ENCODE measurements at places on chromosomes 11 and 22.

- DNase-seq: no peak
Observed at GRCh38 chr11:109222761-109223160, 199.2 kb upstream of the C11orf87 start.

- DNase-seq: no peak
Observed at GRCh38 chr11:109993786-109994185, 99.4 kb upstream of the ZC3H12C start.

DNA sequence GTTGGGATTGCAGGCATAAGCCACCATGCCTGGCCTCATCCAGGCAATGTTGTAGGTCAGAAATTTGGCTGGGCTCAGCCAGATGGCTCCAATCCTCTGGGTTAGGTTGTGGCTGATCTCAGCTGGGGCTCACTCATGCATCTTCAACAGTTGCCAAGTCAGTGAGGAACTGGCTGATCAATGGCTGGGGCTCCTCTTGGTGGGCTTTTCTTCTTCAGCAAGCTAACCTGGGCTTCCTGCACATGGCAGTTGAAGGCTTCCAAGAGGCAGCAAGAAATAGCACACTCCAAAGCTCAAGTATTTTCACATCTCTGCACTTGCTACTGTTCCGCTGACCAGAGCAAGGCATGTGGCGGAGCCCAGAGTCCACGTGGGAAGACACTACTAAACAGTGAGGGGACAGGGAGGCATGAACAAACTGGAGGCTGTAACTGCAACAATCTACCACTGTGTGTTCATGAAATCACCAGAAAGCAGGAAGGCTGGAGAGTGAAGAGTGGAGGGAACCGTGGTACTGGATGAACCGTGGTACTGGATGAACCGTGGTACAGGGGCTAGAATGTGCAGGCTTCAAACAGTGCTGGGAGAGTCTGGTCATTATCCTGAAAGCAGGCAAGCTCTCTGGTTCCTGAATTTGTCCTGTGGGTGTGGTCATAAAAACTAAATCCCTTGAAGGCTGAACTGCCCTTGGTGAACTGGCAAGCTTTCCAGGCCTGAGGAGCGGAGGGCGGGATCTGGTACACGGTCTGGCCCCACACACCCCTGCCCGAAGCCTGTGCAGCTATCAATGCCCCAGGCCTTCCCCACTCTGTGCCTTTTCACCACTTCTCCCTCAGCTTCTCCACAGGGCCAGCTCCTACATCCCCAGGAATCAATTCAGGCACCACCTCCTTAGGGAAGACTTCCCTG is 20.2 kb downstream of the CHST1 start:
- DNase-seq: no peak

DNA sequence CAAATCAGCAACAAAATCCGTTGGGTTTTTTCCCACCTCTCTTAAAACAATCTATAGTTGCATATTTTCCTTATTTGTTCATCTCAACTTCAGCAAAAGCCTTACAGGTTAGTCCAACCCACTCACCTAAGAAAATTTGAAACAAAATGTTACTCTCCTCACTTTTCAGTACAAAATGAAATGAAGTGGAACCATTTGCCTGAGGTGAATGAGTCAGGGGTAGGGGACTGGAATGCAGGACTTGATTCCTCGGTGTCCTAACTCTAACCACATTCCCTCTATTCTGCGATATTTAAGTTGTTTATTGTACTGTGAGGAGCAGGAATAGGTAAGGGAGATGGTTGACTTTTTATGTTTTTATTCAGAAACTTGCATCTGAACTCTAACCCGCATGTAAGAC is 16.4 kb downstream of the ATP5MG start:
- no peak for DNase-seq

- DNase-seq: no peak
Observed at GRCh38 chr11:76688146-76688545, 17.6 kb upstream of the LRRC32 start.

- DNase-seq: no peak
Observed at GRCh38 chr11:113670831-113671215, 35.3 kb downstream of the TMPRSS5 start.

DNA sequence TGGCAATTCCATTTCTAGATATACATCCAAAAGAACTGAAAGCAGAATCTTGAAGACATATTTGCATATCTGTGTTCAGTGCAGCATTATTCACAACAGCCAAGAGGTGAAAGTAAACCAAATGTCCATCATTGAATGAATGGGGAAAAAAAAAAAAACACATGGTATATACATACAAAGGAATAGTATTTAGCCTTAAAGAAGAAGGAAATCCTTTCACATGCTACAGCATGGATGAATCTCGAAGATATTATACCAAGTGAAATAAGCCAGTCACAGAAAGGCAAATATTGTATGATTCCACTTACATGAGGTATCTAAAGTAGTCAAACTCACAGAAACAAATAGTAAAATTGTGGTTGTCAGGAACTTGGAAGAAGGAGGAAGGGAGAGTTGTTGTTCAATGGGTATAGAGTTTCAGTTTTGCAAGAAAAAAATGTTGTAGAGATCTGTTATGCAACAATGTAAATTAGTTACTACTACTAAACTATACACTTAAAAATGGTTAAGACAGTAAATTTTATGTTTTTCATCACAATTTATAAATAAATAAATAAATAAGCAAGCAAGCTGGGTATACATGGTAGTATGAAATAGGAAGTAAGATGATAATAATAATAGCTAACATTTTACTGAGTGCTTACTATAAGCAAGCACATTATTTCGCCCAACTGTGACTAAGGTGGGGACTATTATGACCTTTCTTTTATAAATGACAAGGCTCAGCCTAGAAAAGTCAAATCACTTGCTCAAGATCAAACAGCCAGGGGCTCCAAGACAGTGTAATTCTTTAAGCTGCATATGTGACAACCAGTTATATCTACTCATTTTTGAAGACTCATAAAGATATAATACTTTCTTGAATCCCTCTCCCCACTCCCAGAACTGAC is 50.0 kb downstream of the FAM168A start:
- DNase-seq: no peak

DNA sequence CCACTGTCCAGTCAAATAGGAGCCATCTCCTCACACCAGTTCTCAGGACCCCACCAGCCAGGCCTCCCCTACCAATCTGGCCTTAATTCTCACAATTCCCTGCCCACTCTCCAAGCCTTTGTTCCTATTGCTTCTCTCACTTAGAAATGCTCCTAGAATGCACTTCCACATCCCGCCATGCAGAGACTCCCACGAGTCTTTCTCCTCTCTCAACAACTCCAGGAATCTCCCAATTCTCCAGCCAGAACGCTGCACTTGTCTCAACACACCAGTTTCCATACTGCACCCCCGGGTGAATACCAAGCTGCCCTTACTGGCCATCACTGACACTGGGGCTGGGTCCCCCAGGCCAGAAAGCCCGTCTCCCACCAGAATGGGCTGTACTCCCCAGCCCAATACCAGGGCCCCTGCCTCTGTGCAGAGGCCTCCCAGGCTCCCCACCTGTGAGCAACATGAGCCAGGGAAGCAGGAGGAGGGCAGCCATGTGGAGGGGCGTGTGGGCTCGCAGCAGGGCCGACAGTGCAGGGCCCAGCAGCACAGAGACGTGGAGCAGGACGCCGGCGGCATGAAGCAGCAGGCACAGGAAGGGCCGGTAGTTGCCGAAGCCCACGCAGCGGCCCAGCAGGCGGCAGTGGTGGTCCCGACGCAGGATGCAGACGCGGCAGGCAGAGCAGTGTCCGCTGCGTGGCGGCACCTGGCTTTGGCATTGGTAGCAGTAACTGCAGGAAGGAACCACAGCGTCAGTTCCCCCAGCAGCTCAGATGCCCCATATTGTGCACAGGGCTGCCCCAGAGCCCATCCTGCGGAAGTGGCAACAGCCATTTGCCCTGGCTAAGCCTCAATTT is 2.4 kb downstream of the ZDHHC24 start:
- DNase-seq: no peak

DNA sequence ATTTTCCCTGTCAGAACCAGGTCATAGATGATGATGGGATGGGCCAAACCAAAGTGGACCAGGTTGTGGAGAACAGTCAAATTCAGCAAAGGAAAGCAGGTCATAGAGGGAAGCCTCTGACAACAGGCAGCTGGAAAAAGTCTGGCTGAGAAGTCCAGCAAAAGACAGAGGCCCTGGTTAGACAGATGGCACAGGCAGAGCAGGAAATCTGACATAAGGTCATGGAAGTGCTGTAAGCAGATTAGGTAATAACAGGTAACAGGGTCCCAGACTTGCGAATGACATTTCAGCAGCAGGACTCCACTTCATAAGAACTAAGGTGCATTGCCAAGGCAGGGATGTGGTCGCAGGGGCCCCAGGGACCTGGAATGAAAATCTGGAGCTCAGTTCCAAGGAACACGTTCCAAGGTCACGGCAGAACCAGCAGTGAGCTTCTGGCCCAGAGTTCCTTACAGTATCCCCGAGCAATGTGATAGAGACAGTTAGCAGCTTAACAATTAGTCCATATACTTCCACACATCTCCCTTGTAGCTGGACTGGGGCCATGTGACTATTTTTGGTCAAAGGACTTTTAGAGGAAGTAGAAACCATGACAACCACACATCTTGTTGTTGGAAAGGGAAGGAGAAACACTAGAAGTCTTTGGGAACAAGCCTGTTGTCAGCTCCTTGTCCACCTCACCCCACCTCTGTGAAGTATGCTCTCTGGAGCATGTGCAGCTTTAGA is 75.4 kb downstream of the ME3 start:
- no peak for DNase-seq

DNA sequence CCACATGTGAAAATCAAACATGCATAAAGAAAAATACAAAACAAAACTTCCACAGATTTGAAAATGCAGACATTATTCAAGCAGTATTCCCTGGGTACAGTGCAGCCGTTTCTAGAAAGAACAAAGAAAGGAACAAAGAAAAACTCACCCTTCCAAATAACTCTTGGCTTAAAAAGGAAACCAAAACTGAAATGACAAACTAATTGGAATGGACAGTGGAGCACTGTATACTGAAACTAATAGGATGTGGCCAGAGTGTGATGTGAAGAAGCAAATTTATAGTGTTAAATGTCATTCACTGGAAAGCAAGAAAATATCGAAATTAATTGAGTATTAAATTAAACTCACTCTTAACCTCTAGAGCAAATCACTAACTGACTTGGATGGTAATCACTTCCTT is 55.4 kb downstream of the QSER1 start:
- DNase-seq: no peak

- DNase-seq: no peak
Observed at GRCh38 chr11:116422956-116423600, 349.7 kb downstream of the BUD13 start.

DNA sequence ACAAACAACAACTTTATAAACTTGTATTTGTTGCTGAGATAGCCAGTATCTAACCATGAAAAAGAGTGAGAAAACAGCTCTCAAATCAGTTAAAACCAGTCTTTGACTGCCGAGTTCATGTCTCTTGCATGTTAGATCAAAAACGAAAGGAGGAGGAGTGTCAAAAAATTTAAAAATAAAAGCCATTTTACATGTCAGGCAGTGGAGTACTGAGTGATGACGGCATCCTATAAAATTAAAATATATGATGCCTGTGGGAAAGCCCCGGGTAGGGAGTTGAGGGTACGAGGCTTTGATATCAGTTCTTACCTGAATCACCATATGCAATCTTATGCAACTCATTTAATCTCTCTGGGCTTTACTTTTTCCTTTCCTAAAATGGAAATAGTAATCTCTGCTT is 117.3 kb downstream of the ETS1 start:
- DNase-seq: no peak

DNA sequence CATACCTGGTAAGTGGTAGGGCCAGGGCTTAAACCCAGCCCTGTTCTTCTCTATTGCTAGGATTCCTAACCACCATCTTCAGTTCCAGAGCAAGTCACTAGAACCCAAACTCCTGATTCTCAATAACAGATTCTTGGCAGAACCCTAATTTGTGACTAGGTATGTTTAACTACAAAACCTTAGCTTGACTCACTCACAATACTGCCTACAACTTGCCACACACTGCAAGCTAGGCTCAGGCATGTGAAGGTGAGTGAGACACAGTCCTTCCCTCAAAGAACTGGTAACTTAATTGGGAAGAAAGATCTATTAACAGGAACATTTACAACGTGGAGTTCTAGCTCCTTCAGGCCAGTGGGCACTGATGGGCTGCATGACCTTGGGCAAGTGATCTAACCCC is 14.5 kb upstream of the AMOTL1 start:
- no peak for DNase-seq

GRCh38 chr11:74485868-74486267 is 7.7 kb downstream of the LIPT2 start:
- DNase-seq: no peak

DNA sequence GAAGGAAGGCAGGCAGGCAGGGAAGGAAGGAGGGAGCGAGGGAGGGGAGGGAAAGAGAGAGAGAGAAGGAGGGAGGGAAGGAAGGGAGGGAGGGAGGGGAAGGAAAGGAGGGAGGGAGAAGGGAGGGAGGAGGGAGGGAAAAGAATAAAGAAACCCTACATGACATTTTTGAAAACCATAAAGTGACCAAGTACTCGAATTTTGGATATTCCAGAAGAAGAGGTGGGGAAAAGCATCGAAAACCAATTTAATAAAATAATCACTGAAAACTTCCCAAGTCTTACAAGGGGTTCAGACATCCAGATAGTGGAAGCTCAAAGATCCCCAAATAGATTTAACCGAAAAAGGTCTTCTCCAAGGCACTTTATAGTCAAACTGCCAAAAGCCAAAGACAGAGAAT is 11.7 kb downstream of the GDPD4 start:
- no peak for DNase-seq

DNA sequence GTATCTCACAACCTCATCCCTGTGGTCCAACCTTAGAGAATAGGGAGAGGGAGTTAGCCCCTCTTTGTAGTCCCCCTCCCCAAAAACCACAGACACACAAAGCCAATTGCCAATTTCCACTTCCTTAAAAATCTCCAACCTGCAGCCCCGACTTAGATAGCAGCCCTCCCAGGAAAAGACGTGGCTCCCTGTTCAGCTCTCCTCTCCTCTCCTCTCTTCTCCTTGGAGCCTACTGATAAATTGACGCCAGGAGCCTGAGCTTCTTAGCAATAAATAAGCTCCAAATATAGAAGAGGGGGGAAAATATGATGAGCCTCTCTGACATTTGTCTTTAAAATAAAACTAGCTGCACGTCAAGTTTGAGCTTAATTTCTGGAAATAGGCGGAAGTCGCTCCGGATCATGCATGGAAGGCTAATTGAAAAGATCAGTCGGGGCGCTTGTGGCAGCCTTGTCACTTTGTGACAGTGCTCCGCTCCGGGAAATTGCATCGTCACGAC is 7.3 kb downstream of the PAX6 start:
- no peak for DNase-seq

GRCh38 chr11:8828580-8829361 is 82.2 kb upstream of the AKIP1 start:
- no peak for DNase-seq

DNA sequence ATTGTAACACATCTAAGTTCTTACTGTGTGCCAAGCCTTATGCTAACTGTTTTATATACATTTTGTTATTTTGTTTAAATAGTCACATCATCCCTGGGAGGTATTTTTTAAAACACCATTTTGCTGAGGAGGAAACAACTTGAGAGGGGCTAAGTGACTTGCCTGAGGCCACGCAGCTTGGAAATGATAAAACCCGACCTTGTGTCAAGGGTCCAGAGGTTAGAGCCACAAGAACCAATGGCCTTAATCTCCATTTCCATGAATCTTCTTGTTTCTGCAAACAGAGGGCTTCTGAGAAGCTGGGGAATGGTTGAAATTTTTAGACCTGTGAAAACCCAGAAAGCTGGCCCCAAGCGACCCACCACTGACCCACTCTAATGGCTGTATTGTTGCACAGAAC is 16.7 kb downstream of the ABTB2 start:
- no peak for DNase-seq

Measured in epithelial cell of prostate (primary cell).